ENCODE measurements at places on chromosomes 6 and 20. TPM values are rescaled to one million over a fixed set of nuclear protein-coding genes. Genes with fewer than 3 reads are reported as not detected.

- DNase-seq = no peak
Measured at GRCh38 chr6:91281901-91282300, 695.0 kb upstream of the MAP3K7 start.

- DNase-seq = no peak
Measured at GRCh38 chr6:119683031-119683430, 333.5 kb upstream of the MAN1A1 start.

Gene RNF182
- 0.53 TPM for total RNA-seq

Gene KIAA1755
- total RNA-seq = 8.7 TPM

Gene DOK5
- total RNA-seq = 15.9 TPM

GRCh38 chr6:18360188-18360587 is 27.0 kb upstream of the RNF144B start:
- peak; percentile 38 for DNase-seq

Gene SLC25A27
- total RNA-seq = 18.6 TPM

Gene AKIRIN2
- total RNA-seq = 13.0 TPM
